ENCODE measurements at places on chromosomes 12 and 14.

- DNase-seq: no peak
Measured at GRCh38 chr14:90060965-90061684, 669 bp upstream of the KCNK13 start.

GRCh38 chr12:96170328-96170727 is 23.8 kb upstream of the ELK3 start:
- no peak for DNase-seq

DNA sequence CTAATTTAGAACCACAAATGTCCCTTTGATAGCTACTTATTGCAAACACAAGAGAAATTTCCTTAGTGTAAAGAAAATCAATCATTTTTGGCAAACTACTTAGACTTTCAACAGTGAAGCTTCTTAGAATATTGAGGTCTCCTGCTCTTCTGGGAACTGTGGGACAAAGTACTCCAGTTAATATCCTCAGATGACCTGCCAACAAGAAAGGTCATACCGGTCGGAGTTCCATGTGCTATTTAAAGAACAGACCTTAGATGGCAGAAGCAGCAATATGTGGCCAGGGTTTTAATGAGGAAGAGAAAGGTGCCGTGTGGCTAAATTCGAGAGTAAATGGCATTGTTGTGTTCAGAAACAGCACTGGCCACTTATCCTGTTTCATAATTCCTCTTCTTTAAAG is 114.7 kb upstream of the AMIGO2 start:
- DNase-seq: no peak

- DNase-seq: no peak
Measured at GRCh38 chr14:95344536-95344935, 24.8 kb upstream of the CLMN start.

- no peak for DNase-seq
Measured at GRCh38 chr14:87278415-87278814, 714.6 kb downstream of the GALC start.

GRCh38 chr12:111482462-111482861 is 76.7 kb downstream of the SH2B3 start:
- DNase-seq: no peak

Measured in stimulated activated CD4-positive, alpha-beta T cell treated with anti-CD3 and anti-CD28 coated beads, TNF-alpha, amount 100 ng/mL, for 48 hours (primary cell).